ENCODE measurements at places on chromosomes 12 and 14.

GRCh38 chr12:3371018-3371417 lies 120.0 kb upstream of the PRMT8 start:
- DNase-seq = no peak

GRCh38 chr12:119829439-119829838 lies 47.7 kb downstream of the CIT start:
- DNase-seq = no peak

DNA sequence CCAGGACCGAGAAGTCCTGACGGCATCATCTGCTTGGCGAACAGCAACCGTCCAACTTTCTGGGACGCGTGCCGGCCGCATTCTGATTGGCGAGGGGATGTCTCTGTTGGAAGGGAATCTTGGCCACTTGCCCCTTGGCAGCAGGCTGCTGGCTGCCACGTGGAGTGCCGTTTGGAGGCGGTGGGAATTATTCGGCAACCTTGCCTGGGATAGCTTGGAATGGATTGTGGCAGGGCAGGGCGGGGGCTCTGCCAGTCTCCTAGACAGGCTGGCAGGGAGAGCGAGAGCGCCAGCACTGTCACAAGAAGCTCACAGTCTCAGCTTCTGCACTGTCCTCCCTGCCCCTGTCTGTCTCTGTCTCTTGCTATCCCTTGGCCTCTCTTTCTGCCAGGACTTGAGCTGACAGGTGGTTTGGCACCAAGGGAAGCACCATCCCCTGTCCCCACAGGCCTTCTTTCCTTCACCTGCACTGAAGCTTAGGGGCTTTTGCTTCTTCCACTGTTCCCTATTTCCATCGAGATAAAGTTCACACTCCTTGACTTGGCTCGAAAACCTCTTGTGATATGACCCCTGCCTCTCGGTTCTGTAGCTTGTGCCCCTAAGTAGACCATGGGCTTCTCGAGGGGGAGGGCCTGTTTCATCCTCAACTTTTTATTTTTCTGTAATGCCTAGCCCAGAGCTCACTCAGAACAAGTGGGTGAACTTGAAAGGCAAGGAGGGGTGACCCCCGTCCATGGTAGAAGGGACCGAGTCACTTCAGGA lies 201.9 kb downstream of the PHETA1 start:
- DNase-seq = no peak

DNA sequence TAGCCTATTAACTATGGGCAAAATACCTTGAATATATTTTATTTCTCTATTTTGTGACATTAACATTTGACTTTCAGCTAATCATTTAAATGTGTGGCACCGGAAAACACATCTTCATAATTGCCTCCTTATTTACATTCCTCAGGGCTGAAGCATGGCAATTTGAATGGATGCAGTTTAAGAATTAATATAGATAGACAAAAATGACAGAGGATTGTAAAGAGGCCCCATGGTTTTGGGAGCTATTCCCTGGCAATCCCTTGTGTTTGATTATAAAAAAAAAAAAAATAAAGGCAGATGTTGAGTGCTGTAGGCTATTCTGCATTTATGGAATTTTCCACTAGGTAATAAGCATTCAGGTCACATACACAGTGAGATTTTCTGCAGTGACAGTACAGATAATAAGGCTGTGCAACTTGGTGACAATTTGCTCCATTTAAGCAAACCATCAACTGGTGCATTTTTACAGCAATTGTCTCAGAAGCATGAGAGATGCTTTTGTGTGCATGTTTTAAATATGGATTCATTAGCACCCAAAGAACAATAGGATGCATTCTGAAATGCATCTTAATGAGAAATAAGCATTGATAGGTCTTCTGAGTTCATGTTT lies 123.2 kb upstream of the SLC38A4 start:
- no peak for DNase-seq

GRCh38 chr14:58243790-58244555 lies 670 bp upstream of the PSMA3 start:
- DNase-seq = no peak

DNA sequence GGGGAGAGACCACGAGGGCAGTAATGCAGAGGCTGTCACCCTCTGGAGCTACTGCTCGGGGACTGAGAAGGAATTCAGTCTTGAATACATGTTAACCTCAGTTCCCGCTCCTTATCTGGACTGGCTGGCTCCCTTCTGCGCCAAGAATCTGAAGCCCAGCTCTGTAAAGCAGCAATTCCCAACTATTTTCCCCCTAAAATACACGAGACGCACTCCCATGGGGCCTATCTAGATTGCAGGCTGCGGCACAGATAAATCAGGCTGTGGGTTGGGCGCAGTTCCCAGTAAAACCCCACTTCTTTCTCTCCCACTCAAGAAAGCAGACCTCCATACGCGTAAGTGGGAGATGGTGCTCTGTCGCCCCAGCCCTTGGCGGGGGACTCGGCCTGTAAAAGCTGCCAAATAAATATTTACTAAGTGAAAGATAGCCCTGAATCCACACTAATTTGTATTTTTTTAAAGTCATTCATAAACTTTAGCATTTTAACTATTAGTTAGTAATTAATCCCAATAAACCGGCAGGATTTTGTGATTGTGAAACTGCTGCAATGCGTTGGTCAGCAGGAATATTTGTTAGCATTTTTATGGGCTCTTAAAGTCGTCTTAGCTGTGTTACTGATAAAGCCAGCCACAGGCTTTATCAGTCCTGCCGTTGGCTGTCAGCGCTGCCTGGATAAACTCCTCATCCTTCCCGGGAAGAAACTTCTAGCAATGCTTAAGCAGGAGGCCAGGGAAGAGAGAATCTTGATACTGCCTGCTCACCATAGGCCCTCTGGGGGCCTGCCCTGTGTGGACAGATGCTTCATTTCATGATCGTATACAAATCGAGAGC lies 17.8 kb downstream of the FBXL14 start:
- DNase-seq = no peak

DNA sequence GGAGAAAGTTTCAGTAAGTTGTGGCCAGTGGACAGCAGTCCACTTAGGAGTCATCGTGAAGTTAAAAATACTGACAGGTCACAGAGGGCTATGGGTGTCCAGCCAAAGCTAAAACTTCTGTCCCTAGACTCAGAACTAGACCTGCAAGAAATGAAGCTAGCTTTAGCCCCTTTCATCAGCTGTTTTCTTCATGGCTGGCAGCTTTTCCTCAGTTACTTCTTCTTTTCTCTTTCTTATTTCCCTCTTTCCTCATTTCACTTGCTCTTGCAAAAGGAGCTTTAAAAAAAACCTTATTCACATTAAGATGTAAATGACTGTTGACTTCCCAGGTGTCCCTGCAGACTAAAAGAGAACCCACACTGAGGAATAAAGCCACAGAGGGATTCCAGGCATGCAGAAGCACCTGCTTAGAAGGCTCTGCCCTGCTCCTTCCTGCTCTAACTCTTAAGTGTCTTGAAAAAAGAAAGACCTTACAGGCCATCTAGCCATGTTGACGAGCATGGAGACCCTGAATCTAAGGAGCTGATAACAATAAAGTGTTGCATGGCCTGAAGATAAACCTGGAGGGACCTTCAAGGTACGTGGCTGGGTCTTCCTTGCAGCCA lies 69.7 kb upstream of the CCND2 start:
- DNase-seq = no peak

DNA sequence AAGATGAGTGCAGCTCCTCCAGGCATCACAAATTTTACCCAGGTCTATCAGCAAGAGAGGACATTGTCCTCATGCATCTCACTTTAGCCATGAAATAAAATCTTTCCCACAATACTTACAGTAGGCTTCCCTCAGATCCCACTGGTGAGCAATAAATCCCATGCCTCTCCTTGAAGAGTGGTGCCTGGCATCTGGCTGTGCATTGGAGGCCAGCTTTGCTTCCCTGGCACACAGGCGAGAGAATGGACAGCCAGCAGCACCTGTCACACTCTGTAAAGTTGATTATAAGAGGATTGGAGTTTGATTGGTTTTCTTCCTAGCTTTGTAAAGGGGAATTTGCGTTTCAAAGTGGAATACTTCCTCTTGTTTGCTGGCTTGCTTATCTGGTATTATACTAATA lies 1153.9 kb downstream of the AACS start:
- no peak for DNase-seq

- peak; percentile 47 for DNase-seq
Measured at GRCh38 chr12:109385339-109386058, 37.8 kb downstream of the MYO1H start.

- DNase-seq = peak; percentile 38
Measured at GRCh38 chr12:93571365-93571924, 1.0 kb upstream of the SOCS2 start.

DNA sequence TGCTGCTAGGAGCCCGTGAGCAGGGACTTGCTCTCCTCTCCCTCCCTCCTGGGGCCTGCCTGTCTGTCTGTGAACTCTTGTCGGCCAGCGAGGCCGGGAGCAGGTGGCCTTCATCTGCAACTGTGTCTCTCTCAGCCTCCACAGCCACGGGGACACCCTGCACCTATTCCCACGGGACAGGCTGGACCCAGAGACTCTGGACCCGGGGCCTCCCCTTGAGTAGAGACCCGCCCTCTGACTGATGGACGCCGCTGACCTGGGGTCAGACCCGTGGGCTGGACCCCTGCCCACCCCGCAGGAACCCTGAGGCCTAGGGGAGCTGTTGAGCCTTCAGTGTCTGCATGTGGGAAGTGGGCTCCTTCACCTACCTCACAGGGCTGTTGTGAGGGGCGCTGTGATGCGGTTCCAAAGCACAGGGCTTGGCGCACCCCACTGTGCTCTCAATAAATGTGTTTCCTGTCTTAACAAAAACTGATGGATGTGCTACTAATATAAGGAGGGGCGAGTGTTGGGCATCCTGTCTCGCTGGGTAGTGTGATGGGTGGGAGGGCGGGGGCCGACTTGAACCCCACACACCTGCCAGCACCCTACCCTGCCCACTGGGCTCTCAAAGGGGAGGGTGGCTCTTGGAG lies 34.8 kb downstream of the MEG3 start:
- no peak for DNase-seq

DNA sequence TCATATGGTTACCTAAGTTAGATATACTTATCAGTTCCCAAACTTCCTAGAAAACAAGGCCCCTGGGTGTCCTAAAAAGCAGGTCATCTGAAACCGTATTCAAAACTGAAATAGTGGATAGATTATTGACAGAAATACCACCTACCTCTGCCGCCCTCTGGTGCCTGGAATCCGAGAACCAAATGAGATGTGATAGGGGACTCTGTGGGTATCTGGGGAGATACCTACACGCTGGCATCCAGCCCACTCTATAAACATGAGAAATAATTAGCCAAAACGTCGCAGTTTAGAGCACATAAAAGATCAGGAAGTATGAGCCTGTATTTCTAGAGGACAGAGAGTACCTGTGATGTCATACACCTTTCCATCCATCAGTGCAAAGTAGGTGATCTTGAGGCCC lies 4.4 kb downstream of the ORMDL2 start:
- DNase-seq = no peak

DNA sequence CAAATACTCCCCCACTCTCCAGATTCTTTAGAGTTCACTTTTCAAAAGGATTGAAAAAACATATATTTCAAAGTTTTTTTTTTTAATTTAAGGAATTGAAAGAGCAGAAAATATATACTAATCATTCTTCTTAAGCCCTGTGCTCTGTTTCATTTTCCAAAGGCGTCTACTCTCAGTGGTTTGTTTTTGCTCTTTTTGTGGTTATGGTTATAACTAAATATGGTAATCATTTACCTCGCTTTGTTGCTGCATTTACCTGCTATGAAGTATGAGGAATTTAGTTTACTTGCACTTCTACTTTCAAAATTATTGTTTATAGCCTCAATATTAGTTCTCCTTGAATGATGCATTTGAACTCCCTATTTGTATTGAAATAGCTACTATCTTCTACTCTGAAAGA lies 55.9 kb upstream of the LRRK2 start:
- no peak for DNase-seq

- no peak for DNase-seq
Measured at GRCh38 chr14:35401422-35402265, 2.9 kb downstream of the NFKBIA start.

DNA sequence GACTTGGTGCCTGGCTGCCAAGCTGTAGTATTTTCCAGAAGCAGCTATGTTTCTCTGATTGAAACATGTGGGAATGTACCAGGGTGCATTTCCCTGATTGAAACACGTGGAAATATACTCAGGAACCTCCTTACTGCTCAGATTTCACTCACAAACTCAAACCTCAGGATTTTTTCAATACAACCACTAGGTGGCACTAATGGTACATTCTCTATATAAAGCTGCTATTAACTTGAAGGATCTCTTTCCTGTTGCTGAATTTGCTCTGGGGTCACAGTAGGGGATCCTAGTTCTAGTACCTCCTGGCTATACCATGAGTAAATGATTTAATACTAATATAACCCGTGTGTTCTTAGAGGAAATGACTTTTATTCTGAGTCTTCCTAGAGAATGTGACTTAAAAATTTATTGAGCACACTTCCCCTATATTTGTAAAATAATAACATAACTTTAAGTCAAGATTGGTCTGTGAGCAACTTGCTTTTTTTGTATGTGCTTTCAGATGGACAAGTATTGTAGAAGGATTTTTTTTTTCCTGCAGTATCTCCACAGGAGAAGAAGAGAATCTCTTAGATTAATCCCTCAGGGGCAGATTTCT lies 173.8 kb upstream of the MIS18BP1 start:
- peak; percentile 21 for DNase-seq

- DNase-seq = no peak
Measured at GRCh38 chr14:64871344-64871743, 8.4 kb downstream of the SPTB start.

- DNase-seq = no peak
Measured at GRCh38 chr14:32028599-32028998, 48.5 kb upstream of the ARHGAP5 start.

GRCh38 chr12:93137656-93138612 lies 208.8 kb upstream of the EEA1 start:
- DNase-seq = peak; percentile 46

DNA sequence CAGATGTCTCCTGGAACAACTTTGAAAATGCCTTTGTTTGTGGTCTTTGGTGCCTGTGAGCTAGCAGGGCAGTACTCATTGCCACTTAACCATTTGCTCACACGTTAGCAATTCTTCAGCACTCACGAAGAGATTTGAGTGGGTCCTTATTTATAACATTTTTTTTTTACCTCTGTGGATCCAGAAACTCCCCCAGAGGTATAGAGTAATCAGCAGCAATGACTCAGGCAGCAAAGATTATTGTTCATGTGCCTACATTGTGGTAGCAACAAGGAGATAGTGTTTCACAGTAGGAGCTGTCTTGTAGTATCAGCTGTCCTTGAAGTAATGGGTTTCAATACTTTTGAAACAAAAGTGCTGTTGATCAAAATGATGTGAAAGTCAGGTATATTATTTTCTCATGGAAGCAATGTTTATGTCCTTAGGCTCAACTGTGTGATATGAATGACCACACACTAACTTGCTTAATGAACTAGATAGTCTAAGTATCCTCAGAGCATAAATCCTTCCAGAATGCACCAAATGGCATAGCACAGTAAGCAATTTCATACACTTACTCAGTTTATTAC lies 304.1 kb downstream of the EGLN3 start:
- DNase-seq = peak; percentile 49

- DNase-seq = no peak
Measured at GRCh38 chr12:46267825-46268582, 839 bp downstream of the SLC38A1 start.

GRCh38 chr12:95763809-95764253 lies 26.7 kb downstream of the NTN4 start:
- peak; percentile 77 for DNase-seq

Measured in fibroblast of the conjunctiva (primary cell).